Hair follicle dermal papilla cell (primary cell): ENCODE measurements at places on chromosomes 5 and 9. TPM values are rescaled to one million over a fixed set of nuclear protein-coding genes. Genes with fewer than 3 reads are reported as not detected.

Gene FUT7
- not detected in 2 replicates for total RNA-seq

Gene SLC6A19
- not detected in 2 replicates for total RNA-seq

Gene ACOT12
- not detected in 2 replicates for total RNA-seq

Gene PCA3
- total RNA-seq = 0.12 TPM in 1 of 2 replicates, not detected in the other

Gene ECPAS
- 90.5 and 104 TPM in 2 replicates for total RNA-seq

Gene HRH2
- 1.3 TPM in 2 replicates for total RNA-seq

Gene PCDHGA4
- 7.8 and 8.9 TPM in 2 replicates for total RNA-seq

Gene SEMA5A
- 42.0 and 59.4 TPM in 2 replicates for total RNA-seq

Gene IPPK
- total RNA-seq = 10.7 and 13.8 TPM in 2 replicates

Gene PHF24
- under 0.01 TPM in 2 replicates for total RNA-seq

Gene PCSK1
- total RNA-seq = 0.16 and 0.36 TPM in 2 replicates

Gene DMRTA1
- total RNA-seq = 0.32 and 0.49 TPM in 2 replicates

Gene REXO4
- 14.6 and 15.2 TPM in 2 replicates for total RNA-seq

Gene SPINK7
- not detected in 2 replicates for total RNA-seq

Gene PITX1
- total RNA-seq = 0.81 and 1.6 TPM in 2 replicates

Gene TLR4
- total RNA-seq = 2.1 and 3.2 TPM in 2 replicates

Gene RNF183
- total RNA-seq = not detected in 2 replicates

Gene SPRY4
- 11.7 and 21.4 TPM in 2 replicates for total RNA-seq

Gene HAPLN1
- total RNA-seq = 67.4 and 179 TPM in 2 replicates

Gene NMUR2
- total RNA-seq = not detected in 2 replicates

Gene TICAM2
- total RNA-seq = 11.0 and 11.5 TPM in 2 replicates

Gene GDA
- not detected in 2 replicates for total RNA-seq

Gene SHROOM1
- total RNA-seq = 12.8 and 14.7 TPM in 2 replicates

Gene IL3
- total RNA-seq = not detected in 2 replicates

Gene ROR2
- 26.4 and 31.5 TPM in 2 replicates for total RNA-seq

Gene SPEF2
- 5.5 and 10.5 TPM in 2 replicates for total RNA-seq

Gene RANBP17
- total RNA-seq = 1.1 and 3.0 TPM in 2 replicates

Gene CAVIN4
- total RNA-seq = 1.1 and 1.6 TPM in 2 replicates

Gene LCN1
- not detected in 2 replicates for total RNA-seq

Gene LMAN2
- 234 and 285 TPM in 2 replicates for total RNA-seq

Gene MLANA
- total RNA-seq = 0.32 TPM in 1 of 2 replicates, not detected in the other

Gene SPATA31D4
- total RNA-seq = not detected in 2 replicates

Gene SLC35A4
- 21.1 and 28.9 TPM in 2 replicates for total RNA-seq

Gene APBA1
- total RNA-seq = 11.5 and 14.8 TPM in 2 replicates

Gene TAL2
- total RNA-seq = not detected in 2 replicates

Gene IFNA13
- not detected in 2 replicates for total RNA-seq

Gene FLT4
- 0.16 TPM in 1 of 2 replicates, not detected in the other for total RNA-seq

Gene SOHLH1
- not detected in 2 replicates for total RNA-seq

Gene IL9
- not detected in 2 replicates for total RNA-seq

Gene INSL4
- not detected in 2 replicates for total RNA-seq

Gene AGXT2
- not detected in 2 replicates for total RNA-seq

Gene NOXA1
- total RNA-seq = 0.49 and 0.65 TPM in 2 replicates

Gene POU5F2
- 1.7 and 2.6 TPM in 2 replicates for total RNA-seq

Gene ITGA2
- total RNA-seq = 4.5 and 6.3 TPM in 2 replicates

Gene BAAT
- 0.12 TPM in 1 of 2 replicates, not detected in the other for total RNA-seq

Gene ATOSB
- total RNA-seq = 25.8 and 36.3 TPM in 2 replicates

Gene CHSY3
- 9.5 and 14.9 TPM in 2 replicates for total RNA-seq

Gene ALDOB
- total RNA-seq = not detected in 2 replicates

Gene ARID3C
- total RNA-seq = 0.12 and 0.32 TPM in 2 replicates

Gene FOXD4L5
- total RNA-seq = 0.16 TPM in 1 of 2 replicates, not detected in the other

Gene PRRT1B
- not detected in 2 replicates for total RNA-seq

Gene PCDHGA12
- 23.6 and 37.8 TPM in 2 replicates for total RNA-seq
